ENCODE measurements at places on chromosomes 7 and 10.
A peak's percentile ranks its signal among the peaks of the same experiment; 100 is the strongest.

- no peak for DNase-seq
Observed at GRCh38 chr7:11210374-11210773, 236.7 kb downstream of the PHF14 start.

DNA sequence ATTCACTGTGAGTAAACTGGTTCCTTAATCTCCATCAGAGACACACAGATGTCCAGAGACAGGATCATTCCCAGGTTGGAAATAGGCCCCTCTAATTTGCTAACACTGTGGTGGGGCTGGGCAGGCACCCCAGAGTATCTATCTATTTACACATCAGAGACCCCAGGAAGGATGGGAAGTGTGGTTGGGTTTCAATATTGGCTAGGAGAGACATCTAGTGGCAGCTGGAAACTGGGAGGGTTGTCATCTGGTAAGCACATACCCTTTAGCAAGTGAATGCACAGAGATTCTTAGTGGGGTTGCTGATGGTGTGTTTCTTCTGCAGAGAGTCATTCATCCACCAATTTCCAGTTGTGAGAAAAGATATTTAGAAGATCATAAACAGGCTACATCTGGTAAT lies 36.0 kb upstream of the NRG3 start:
- DNase-seq, result no peak

GRCh38 chr10:80506189-80506575 lies 31.5 kb upstream of the SH2D4B start:
- DNase-seq, result no peak

GRCh38 chr7:85025312-85025756 lies 161.5 kb downstream of the SEMA3D start:
- DNase-seq, result no peak

GRCh38 chr7:120950539-120951308 lies at the start of gene ING3:
Gene ING3 (plus strand): TSS chr7:120950777. CDS start chr7:120950897, 120 bp downstream.
- DNase-seq, result peak; percentile 96

GRCh38 chr7:130305433-130306042 lies 12.6 kb downstream of the CPA4 start:
- DNase-seq, result no peak

- DNase-seq, result no peak
Observed at GRCh38 chr7:101374990-101375389, 12.3 kb downstream of the COL26A1 start.

GRCh38 chr7:72435366-72435765 lies 23.2 kb upstream of the CALN1 start:
- DNase-seq, result no peak

- no peak for DNase-seq
Observed at GRCh38 chr10:82934429-82934828, 1059.4 kb downstream of the NRG3 start.

- DNase-seq, result no peak
Observed at GRCh38 chr7:69439636-69440325, 158.5 kb upstream of the AUTS2 start.

GRCh38 chr10:86878983-86879713 lies 78.3 kb downstream of the MMRN2 start:
- no peak for DNase-seq

DNA sequence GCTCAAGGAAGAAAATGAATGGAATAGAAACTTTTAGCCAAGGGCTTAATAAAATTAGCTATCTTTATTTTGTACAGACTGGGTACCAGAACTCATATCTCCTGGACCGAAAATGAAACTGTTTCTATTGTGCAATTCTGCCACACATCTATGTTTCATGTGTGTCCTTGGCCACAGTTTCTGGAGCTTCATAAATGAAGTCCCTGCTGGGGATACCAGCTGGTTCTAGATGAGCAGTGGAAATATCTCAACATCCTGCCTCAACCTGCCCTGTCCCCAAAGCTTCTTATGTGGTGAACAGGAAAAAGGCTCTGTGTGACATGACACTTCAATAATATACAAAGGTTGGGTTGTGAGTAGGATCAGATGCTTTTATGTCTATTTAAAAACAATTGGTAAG lies 310.1 kb upstream of the SORCS1 start:
- DNase-seq, result no peak

- no peak for DNase-seq
Observed at GRCh38 chr10:62559481-62560200, 185.5 kb downstream of the ZNF365 start.

DNA sequence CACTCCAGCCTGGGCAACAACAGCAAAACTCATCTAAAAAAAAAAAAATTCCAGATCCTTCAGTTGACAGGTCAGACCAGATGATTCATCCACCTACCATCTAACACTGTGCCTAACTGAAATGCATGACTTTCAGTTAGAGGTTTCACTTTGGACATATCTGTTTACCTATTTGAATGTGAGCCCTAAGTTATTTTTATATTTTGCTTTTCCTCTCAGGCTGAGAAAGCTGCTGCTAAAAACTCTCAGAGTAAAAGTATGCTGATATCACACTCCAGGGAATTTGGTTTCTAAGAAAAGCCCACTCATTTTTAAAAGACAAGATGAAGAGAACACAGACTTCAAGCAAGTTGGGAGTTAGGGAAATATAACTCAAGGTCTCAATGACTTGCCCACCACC lies 126.0 kb downstream of the SGMS1 start:
- no peak for DNase-seq
